Activated T-helper 1 cell treated with anti-CD3 and anti-CD28 coated beads, Interleukin-12 subunit alpha, Interleukin-12 subunit beta, Interleukin-2, Interleukin-4 antibody, amounts not matched to agents 30 ng/mL and 10 ng/mL and 1 ng/mL, durations not matched to agents 14 hours and 24 hours and 36 hours (primary cell): ENCODE measurements at places on chromosomes 2 and 18.

DNA sequence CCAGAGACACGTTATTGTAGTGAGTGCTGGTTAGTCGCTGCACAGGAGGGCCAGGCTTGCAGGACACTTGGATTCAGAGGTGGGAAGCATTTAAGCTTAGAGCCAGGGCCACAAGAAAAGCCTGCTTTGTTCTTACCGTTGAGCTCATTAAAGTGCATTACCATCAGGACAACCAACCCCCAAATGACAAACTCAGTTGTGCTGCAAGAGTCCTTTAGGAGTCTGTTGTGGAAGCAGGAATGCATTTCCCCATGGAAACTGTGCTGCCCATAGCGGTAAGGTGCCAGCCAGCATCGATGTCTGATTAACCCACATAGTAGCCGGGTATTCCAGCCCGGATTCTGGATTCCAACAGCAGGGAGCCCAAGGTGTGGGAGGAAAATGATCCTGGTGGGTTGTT is 23.4 kb upstream of the REEP1 start:
- no peak for DNase-seq
- peaks cover 3% of the 10 kb centered on the region for H3K27me3 ChIP-seq
- H3K27ac ChIP-seq: no peak overlapping the region
- H3K4me1 ChIP-seq: no peaks in the 10 kb centered on the region
- no peaks in the 10 kb centered on the region for H3K36me3 ChIP-seq

DNA sequence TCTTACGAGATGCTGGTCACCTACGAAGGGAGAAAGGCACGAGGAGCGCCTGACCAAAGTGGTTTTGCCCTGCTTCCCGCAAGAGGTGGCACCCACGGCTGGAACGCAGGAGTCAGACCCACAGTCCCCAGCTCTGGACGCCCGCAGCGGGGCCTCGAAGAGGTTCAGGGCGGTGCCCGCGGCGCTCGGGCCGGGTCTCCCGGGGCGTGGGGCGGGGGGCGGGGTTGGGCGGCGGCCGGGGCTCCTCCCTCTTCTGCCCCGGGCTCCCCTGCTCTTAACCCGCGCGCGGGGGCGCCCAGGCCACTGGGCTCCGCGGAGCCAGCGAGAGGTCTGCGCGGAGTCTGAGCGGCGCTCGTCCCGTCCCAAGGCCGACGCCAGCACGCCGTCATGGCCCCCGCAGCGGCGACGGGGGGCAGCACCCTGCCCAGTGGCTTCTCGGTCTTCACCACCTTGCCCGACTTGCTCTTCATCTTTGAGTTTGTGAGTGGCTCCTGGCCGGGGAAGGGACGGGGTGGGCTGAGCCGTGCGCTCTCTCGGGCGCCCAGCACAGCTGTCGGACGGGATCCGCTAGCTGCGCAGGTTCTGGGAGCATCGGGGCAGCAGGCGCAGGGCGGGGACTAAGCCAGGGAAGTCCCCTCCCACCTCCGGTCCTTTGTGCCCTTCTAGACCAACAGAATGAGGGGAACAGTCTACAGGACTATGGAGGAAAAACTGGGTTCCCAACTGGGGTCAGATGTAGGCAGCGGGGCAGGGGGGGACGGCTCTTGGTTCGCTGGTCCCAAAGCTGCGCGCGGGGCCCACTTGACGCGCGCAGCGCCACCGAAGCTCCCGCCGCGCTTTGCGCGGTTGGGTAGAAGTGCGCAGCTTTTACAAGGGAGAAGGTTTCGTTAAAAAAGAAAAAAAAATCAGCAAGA is at the start of gene MAL:
TSS of gene MAL (plus strand) at position 303 of the 914 bp plus-strand sequence. CDS start at position 388, 85 bp downstream.
- peaks cover 67% of the 10 kb centered on the region for H3K4me1 ChIP-seq
- peak; percentile 64 for DNase-seq
- H3K27me3 ChIP-seq: no peaks in the 10 kb centered on the region
- H3K36me3 ChIP-seq: peaks cover 38% of the 10 kb centered on the region
- peak within 1 kb of the TSS; percentile 96 for H3K27ac ChIP-seq
- peak within 1 kb of the TSS; percentile 96 for H3K4me3 ChIP-seq

DNA sequence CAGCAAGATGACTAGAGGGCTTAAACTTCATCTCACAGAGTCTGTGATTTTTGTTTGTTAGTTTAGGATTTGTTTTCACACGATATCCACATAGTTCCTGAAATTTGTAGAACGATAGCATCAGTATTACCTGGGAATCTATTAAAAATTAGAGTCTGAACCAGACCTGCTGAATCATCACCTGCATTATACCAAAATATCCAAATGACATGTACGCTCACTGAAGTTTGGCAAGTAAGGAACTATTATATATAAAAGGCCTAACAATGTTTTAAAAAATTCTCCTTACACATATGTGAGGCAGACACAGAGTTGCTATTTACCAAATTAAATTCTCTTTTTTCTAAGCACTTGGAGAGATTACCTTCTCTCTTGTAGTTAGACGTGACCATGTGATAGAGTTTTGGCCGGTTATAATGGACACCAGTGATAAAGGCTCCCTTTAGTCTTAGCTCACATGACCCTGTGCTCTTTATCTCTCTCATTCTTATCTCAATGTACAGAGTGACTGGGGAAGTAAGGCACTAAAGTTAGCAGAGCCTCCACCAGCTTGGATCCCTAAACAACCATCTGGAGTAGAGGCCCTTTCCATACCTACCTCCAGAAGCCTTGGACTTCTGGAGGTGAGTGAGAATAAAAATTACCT is 363.1 kb downstream of the DSC3 start:
- H3K27me3 ChIP-seq: no peaks in the 10 kb centered on the region
- no peaks in the 10 kb centered on the region for H3K36me3 ChIP-seq
- no peaks in the 10 kb centered on the region for H3K4me1 ChIP-seq
- H3K4me3 ChIP-seq: no peak overlapping the region

- DNase-seq: no peak
- H3K27me3 ChIP-seq: peaks cover 8% of the 10 kb centered on the region
- H3K4me1 ChIP-seq: no peaks in the 10 kb centered on the region
- no peaks in the 10 kb centered on the region for H3K36me3 ChIP-seq
These were observed 74.3 kb upstream of the NPAS2 start for GRCh38 chr2:100745604-100746003.

DNA sequence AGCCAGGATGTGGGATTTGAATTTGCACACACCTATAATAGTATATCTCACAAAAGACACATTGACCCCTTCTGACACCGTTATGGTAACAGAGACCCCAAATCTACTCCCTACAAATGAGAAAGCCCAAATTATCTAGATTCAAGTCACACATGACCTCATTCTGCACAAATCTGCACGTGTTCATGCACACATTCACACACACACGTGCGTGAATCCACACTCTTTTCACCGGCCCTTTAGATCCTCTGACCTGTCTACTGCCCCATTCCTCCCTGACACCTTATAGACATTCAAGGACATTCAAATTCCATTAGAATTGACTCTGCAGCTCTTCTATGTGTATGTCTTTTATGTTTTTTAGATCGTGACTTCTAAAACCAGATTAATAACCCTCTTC is 627.8 kb upstream of the ID2 start:
- H3K36me3 ChIP-seq: peaks cover 8% of the 10 kb centered on the region
- H3K4me1 ChIP-seq: peaks cover 47% of the 10 kb centered on the region
- H3K4me3 ChIP-seq: no peak overlapping the region

DNA sequence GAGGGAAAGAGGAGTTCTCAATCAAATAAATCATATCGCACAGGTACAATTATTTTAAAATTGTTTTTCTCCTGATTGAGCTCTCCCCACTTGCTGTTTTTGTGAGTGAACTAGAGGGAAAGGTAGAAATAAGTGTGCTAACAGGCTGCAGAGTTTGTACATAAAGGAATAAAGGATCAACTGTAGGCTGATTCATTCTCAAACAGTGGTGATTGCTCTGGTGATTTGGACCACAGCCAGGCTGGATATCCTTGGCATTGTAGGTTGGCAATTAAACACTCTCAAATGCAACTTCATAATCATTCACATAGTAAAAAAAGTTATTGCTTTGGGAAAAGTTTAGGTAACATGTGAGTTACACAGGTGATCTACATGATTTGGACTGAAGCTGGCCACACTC is 29.8 kb downstream of the LRP1B start:
- no peak overlapping the region for H3K4me3 ChIP-seq
- no peaks in the 10 kb centered on the region for H3K4me1 ChIP-seq
- H3K36me3 ChIP-seq: no peaks in the 10 kb centered on the region

DNA sequence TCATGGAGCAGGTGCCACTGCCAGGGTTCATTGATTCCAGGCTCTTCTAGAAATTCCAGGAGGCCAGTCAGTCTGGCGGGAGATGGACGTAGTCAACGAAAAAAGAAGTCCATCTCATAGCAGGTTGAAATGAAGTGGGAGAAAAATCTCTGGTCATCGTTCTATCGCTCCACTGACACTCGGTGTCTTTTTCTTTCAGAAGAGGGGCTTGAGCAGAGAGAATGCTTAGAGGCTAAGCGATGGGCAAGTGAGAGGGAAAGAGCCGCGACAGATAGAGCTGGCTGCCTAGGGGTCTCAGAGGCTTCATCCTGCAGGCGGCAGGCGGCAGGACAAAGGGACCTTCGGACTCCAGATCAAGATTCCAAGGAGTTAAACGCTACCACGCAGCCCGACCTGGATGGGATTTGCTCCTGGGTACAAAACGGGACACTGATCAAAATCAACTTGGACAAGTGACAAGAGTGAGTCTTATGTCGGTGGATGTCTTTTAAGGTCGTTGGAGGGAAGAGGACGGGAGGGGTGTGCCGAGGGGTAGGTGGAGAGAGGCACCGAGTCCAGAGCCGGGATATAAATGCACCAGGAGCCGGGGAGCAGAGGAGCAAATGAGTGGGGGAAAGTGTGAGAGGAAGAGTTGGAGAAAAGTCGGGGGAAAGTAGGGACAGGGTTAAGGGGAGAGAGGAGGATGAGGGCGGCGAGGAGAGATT is 677 bp upstream of the TMEM178A start:
- peak overlapping the region; percentile 23 for H3K4me3 ChIP-seq
- no peak for DNase-seq
- no peak overlapping the region for H3K27ac ChIP-seq
- peaks cover 5% of the 10 kb centered on the region for H3K36me3 ChIP-seq
- peaks cover 70% of the 10 kb centered on the region for H3K27me3 ChIP-seq

DNA sequence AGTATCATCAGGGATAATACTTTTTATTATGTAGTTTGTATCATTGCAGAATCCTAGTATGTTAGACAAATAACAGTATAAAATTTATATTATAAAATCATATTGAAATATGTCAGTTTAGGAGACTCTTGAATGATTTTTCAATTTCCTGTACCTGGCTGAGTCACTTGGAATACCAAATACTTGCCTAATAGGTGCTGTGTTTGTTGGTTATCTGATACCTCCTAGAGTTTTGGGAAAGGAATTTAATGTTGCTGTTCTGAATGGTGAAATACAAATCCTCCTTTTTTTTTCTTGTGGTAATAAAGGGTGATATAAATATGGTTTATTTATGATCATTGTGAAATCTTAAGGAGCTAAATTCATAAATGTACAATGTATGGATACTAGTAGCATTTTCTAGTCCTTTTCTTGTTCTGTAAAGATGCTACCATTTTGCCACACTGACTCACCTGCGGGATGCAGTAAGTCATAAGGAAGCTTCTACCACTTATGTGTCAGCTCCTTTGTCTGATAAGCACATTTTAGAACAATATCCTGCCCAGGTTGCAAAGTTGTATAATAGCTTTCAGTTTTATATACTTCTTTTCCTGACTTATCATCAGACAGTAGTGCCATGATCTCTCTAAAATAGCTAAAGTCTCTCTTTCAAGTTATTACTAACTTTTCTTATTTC is 465.5 kb downstream of the XIRP2 start:
- H3K36me3 ChIP-seq: no peaks in the 10 kb centered on the region
- H3K27ac ChIP-seq: no peak overlapping the region
- no peak for DNase-seq
- no peak overlapping the region for H3K4me3 ChIP-seq
- H3K27me3 ChIP-seq: peaks cover 2% of the 10 kb centered on the region

- DNase-seq: no peak
- H3K4me3 ChIP-seq: no peak overlapping the region
- H3K27me3 ChIP-seq: no peaks in the 10 kb centered on the region
- H3K4me1 ChIP-seq: no peaks in the 10 kb centered on the region
- H3K36me3 ChIP-seq: no peaks in the 10 kb centered on the region
These were observed 119.2 kb downstream of the INHBB start for GRCh38 chr2:120465012-120465700.

GRCh38 chr2:166282154-166282553 is 93.6 kb downstream of the SCN9A start:
- H3K4me3 ChIP-seq: no peak overlapping the region
- no peak overlapping the region for H3K27ac ChIP-seq
- H3K36me3 ChIP-seq: no peaks in the 10 kb centered on the region
- H3K27me3 ChIP-seq: no peaks in the 10 kb centered on the region

DNA sequence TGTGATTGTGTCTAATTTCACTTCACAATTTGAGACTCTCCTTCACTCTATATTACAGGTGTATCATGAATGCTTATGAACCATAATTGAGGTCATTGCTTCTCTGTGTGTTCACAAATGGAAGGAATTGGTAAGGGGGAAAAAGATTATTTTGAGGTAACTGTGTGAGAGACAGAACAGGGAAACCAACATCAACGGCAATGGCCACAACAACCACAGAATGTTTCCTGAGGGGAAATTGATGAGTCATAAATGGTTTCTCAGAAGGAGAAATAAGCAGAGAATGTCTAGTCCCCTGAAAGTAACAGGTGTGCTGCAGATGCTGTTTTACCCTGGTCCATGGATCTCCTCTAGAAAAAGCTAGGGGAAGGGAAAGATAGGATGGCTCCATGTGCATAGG is 361.2 kb upstream of the GALNT5 start:
- peaks cover 40% of the 10 kb centered on the region for H3K27me3 ChIP-seq
- H3K27ac ChIP-seq: peak overlapping the region; percentile 81
- H3K4me3 ChIP-seq: peak overlapping the region; percentile 48
- H3K4me1 ChIP-seq: peaks cover 43% of the 10 kb centered on the region
- peaks cover 3% of the 10 kb centered on the region for H3K36me3 ChIP-seq

GRCh38 chr18:21826641-21827302 is 86.2 kb downstream of the MIB1 start:
- H3K36me3 ChIP-seq: peaks cover 2% of the 10 kb centered on the region
- DNase-seq: no peak
- no peaks in the 10 kb centered on the region for H3K4me1 ChIP-seq
